ENCODE measurements at places on chromosomes 3 and 15.

DNA sequence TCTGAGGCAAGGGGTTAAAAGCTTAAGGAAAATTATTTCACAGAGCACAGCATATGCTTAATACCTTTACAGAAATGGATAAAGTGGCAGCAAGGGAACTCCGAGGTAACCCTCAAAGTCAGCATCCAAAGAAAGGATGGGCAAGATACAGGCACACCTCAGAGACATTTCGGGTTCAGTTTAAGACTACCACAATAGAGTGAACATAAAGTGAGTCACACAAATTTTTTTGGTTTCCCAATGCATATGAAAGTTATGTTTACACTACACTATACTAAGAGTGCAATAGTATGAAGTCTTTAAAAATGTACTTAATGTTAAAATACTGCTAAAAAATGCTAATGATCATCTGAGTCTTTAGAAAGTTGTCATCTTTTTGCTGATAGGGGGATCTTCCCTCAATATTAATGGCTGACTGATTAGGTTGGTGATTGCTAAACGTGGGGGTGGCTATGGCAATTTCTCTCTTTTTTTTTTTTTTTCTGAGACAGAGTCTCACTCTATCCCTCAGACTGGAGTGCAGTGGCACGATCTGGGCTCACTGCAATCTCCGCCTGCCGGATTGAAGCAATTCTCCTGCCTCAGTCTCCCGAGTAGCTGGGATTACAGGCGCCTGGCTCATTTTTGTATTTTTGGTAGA, 10.0 kb downstream of the UBR1 start:
- DNase-seq, result no peak

- DNase-seq, result no peak
Observed at GRCh38 chr3:124200407-124200806, 208.5 kb upstream of the ROPN1 start.

GRCh38 chr3:72634128-72634527, 214.1 kb downstream of the SHQ1 start:
- DNase-seq, result no peak

DNA sequence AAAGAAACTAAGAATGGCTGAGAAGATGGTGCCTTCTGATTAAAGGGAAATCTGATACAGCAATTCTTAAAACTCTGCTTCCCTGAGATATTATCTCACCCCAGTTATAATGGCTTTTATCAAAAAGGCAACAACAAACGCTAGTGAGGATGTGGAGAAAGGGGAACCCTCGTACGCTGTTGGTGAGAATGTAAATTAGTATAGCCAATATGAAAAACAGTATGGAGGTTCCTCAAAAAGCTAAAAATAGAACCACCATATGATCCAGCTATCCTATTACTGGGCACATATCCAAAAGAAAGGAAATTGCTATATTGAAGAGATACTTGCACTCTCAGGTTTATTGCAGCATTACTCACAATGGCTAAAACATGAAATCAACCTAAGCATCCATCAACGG, 65.1 kb downstream of the GOLIM4 start:
- DNase-seq, result no peak

DNA sequence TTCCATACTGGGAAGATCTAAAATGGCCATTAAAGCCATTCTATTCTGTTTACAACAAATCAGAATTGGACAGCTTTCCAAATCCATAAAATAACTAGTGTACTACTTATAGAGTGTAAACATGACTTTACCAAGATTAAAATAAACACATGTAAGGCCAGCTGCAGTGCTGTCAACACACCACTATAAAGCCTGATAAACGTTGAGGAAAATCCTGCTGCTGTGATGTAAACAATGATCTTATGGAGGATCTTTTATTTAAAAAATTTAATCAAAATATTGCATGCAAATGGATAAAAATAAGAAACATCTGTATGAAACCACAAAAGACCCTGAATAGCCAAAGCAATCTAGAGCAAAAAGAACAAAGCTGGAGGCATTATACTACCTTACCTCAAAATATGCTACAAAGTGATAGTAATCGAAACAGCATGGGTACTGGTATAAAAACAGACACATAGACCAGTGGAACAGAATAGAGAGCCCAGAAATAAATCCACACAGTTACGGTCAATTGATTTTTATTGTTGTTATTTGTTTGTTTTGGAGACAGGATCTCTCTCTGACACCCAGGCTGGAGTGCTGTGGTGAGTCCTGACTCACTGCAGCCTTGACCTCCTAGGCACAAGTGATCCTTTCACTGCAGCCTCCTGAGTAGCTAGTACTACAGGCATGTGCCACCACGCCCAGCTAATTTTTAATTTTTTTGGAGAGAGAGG, 428.8 kb upstream of the C2CD4B start:
- no peak for DNase-seq

GRCh38 chr3:191499307-191500080, 38.5 kb downstream of the PYDC2 start:
- no peak for DNase-seq

DNA sequence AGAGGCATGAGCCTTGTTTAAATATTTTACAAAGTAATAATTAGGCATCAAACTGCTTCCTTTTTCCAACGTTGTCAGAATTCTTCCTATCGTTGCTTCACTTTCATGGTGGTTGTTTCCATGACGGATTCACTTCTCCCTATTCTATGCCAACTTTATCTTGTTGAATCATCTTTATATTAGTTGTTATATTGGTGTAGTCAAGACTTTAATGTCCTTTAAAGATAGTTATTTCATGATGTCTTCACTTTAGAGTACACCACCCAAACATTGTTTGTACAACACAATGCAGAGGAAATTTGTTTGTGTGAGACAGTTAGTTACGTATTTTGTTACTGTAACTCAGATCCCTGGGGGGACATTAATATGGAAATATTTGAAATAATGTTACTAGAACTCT, 61.9 kb downstream of the CRYBG3 start:
- no peak for DNase-seq

DNA sequence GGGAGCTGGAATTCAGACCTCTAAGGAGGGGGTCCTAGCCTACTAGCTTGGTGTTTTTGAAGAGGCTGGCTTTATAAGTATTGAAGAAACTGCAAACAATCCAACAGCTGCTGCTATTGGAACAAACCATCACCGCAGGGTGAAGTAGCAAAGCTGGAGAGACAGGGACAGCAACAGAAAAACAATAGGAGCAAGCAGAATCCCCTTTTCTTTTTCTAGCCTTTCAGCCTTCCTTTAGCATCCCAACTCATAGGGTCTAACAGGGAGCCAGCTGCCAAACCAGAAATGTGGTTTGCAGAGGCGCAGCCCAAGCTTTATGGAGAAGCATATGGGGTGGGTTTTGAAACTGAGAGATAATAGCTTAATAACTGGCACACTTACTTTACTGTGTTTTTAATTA, 106.2 kb upstream of the CHMP2B start:
- no peak for DNase-seq

DNA sequence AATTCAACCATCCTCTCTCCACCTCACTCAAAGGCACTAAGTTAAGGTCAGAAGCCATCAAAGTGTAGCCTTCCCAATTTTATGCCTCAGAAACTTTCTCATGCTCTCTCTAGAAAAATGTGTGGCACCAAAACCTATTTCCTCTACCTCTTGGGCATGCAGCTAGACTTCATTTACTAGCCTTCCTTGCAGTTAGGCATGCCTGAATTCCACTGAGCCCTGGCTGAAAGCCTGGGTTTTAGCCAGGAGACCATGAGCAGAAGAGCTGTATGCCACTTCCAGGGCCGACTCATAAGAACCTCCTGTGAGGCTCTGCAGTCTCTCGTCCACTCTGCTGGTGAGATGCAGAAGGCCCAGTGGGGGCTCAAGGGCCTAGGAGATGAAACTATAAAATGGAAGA, 145.0 kb downstream of the MYLK start:
- no peak for DNase-seq

- DNase-seq, result no peak
Observed at GRCh38 chr3:136093771-136094170, 102.4 kb downstream of the MSL2 start.

- DNase-seq, result no peak
Observed at GRCh38 chr15:78951841-78952238, 7.0 kb upstream of the CTSH start.

- no peak for DNase-seq
Observed at GRCh38 chr15:69045802-69046201, 31.3 kb downstream of the NOX5 start.

DNA sequence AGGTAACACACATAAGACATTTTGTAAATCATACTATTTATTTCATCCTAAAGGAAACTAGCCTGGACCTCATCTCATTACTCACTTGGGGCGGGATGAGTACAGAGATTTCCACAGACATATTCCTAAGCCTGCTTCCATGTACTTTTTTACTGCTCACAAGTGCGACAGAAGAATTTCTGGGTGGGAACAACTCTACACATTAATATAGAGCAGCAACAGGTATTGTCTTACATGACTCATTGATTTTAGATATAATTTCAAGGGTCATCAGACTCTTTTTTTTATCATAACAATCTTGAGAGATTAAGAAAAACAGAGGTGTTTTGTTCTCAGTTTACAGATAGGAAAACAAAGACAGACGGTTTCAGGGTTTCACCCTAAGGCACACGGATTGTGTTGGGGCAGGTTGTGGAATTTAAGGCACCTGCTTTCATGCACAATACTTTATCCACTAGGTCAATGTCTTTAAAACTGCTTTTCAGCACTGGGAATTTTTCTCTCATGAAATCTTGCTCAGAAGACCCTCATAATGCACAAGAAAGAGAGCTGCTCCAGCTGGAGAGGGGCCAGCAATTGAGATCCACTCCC, 186.7 kb upstream of the CDIN1 start:
- no peak for DNase-seq

GRCh38 chr15:68148039-68148438, 57.1 kb downstream of the CALML4 start:
- no peak for DNase-seq

GRCh38 chr3:190192087-190192486, 71.4 kb upstream of the P3H2 start:
- DNase-seq, result no peak

- no peak for DNase-seq
Observed at GRCh38 chr3:8317661-8318649, 183.7 kb upstream of the LMCD1 start.

GRCh38 chr3:180409170-180409569, 192.8 kb upstream of the TTC14 start:
- no peak for DNase-seq

DNA sequence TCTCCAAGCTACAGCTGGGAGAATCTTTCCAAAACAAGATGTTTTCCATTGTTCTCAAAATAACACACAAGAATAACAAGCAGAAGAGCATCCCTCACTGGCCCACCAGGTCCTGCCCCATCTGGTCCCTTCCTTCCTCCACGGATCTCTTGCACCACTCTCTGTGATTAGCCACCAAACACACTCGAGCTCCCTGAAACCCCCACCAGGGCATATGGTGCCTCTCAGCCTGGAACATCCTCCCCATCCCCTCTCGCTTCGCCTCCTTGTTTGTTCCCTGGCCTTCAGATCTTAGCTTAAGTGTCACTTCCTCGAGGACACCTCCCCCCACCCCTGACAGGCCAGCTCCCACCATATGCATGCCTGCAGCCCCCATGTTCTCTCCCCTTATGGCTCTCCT, 496.6 kb upstream of the PROK2 start:
- no peak for DNase-seq

- DNase-seq, result no peak
Observed at GRCh38 chr3:123388811-123389627, 59.9 kb downstream of the ADCY5 start.

DNA sequence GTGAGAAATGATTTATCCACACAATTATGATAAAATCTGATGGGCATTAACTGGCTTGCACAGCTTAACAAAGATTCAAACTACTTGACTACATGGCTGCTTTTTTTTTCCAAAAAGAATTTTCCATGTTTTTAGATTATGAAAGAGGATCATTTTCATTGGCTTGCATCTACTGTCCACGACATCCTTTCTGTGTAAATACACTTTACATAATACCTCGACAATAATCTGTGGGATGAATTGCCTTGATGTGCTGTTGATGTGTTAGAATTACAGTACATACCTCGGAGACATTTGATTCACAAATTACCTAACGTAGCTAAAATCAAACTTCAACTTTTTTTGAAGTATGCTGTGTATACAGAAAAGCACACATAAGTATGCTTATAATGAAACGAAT, 104.4 kb downstream of the PPP2R3A start:
- DNase-seq, result no peak

- no peak for DNase-seq
Observed at GRCh38 chr3:161551697-161552096, 55.1 kb downstream of the OTOL1 start.

- no peak for DNase-seq
Observed at GRCh38 chr3:100621251-100621650, 11.8 kb downstream of the ADGRG7 start.

DNA sequence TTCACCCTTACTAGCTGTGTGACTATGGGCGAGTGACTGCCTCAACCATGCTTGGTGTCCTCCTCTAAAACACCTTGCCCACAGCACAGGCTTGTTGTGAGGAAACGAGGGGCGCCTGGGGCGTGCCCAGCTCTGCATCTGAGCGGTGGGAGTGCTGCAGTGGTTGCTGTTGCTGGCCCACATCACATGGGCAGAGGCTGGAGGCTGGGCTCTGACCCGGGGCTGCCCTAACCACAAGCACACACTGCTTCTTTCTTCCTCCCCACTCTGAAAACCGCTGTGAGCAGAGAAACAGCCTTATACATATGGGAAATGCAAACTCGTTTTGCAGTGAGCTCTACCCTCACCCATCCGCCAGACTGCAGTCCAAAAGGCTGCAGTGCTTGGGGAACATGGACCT, 74.8 kb upstream of the RPL32 start:
- no peak for DNase-seq

- DNase-seq, result no peak
Observed at GRCh38 chr3:150889106-150889505, 16.1 kb downstream of the MINDY4B start.

- DNase-seq, result no peak
Observed at GRCh38 chr3:60573494-60573893, 677.8 kb downstream of the FHIT start.

DNA sequence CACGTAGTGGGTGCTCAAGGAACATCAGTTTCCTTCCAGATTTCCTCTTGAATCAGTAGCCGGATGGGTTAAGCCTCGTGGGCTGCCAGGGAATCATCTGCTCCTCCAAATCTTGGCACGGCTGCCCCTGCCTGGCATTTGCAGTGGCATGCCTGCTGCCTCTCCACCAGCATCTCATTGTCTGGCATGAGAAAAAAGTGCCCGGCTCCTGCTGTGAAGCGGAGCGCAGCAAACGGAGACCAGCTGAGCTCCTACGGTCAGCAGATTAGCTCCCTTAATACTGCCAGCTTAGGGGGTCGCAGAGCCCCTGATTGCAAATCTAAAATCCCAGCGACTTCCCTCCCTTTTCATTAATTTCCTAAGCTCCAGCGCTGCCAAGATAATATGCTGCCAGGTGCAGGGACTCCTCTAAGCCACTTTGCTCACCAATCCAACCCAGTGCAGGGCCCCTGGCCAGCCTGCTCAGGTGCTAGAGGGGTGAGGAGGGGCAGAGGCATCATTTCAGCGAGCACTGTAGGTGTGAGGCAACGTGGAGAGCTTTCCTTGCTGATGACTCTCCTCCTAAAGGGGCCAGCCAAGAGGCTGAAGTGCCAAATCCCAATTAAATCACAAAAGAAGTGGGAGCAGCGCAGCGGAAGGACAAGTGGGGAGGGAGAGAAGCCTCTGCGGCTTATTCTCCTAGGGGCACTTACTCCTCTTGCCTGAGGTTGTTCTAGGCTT, 49.6 kb upstream of the ST8SIA2 start:
- DNase-seq, result no peak

All from GM19239 (cell line).